Caco-2 (cell line): ENCODE measurements at places on chromosomes 5 and 9. TPM values are rescaled to one million over a fixed set of nuclear protein-coding genes. Genes with fewer than 3 reads are reported as not detected.

Gene IL7R
- not detected in 2 replicates for total RNA-seq

Gene ALAD
- 43.6 and 48.8 TPM in 2 replicates for total RNA-seq

Gene OR13F1
- not detected in 2 replicates for total RNA-seq

Gene UNC13B
- 19.7 and 20.8 TPM in 2 replicates for total RNA-seq

DNA sequence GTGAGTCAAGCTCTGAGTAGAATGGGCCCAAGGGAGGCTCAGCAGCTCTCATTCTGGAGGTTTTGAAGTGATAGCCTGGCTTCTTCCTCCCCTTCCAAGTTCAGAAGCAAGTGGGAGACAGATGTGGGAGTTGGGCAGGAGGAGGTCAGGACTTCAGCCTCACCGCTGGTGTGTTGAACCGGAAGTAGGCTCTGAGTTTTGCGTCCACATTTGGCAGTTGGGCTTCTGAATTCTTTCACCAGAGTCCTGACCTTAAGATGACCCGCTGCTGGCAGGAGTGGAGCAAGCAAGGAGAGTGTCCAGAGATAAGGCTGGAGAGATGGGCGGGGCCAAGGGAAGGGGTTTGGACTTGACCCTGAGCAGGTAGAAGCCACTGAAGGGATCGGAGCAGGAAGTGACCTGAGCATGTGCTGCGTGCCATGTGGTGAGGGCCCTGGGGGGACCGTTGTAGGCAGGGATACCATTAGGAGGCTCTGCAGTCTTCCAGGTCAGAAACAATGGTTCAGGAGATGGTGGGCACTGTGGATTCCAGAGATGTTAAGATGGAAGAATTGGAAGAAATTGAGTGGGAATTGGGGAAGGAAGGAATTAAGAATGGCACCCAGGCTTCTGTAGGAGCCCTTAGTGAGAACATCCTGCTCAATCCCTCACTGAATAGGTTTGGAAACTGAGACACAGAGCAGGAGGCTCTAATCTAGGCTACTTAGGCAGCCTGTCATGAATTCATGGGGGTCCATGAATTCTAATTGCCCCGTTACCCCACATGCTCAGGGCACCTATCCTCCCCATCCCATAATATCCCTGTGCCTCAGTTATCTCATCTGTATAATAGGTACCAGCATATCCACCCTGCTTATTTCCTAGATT is 25.9 kb downstream of the GALNT12 start:
- H3K27ac ChIP-seq: no peak overlapping the region
- H3K4me1 ChIP-seq: no peaks in the 10 kb centered on the region
- DNase-seq: no peak
- H3K4me3 ChIP-seq: no peak overlapping the region
- H3K36me3 ChIP-seq: no peaks in the 10 kb centered on the region
- no peaks in the 10 kb centered on the region for H3K27me3 ChIP-seq

DNA sequence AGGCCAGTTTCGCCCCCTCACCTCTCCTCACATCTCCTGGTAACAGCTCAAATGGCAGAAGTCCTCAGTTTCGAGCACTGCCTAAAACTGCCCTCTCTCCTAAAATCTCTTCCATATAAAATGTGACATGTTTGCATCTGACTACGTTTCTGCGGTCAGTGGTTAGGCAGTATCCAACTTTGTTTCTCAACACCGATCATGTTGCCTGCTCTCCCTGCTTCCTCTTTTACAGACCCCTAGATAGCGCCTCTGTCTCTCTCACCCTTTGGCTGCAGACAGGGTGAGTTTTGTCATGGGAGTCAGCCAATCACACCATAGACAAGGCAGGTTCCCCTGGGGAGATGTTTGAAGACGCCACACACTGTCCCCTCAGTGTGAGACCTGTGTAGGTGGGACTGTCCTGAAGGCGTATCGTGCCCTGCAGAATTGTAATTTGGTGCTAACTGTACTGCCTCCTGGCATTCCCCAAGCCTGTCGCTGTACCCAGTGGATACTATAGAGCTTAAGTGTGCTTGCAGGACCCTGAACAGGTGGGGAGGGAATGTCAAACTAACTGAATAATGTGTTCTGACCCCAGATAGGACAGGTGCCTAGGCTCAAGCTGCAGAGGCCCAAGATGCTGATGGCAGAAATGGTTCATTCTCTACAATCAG is 1.1 kb downstream of the HEXB start:
- H3K4me1 ChIP-seq: peaks cover 13% of the 10 kb centered on the region
- DNase-seq: no peak
- H3K27ac ChIP-seq: peak overlapping the region; percentile 8
- peak overlapping the region; percentile 96 for H3K4me3 ChIP-seq
- H3K27me3 ChIP-seq: no peaks in the 10 kb centered on the region
- no peaks in the 10 kb centered on the region; the same call in 1 of the 2 replicates for H3K36me3 ChIP-seq

DNA sequence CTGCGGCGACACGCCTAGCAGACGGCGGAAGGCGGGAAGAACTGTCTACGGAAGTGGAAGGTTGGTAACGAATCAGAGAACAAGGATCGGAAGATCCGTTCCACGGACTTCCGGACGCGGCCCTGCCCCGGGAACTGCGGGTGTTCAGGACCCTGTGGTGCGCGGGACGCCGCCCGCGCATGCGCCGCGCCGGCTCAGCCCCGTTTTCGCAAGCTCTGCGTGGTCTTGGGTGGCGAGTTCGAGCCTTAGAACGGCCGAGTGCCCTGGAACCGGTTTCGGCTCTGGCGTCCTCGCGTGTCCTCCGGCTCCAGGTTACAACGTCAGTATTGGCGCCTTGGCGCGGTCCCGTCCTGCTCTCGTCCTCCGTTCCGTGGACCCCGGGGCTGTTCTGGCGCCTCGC is 515 bp upstream of the RNU6ATAC start:
- no peaks in the 10 kb centered on the region for H3K27me3 ChIP-seq
- no peak overlapping the region for H3K4me3 ChIP-seq
- H3K4me1 ChIP-seq: no peaks in the 10 kb centered on the region
- H3K36me3 ChIP-seq: no peaks in the 10 kb centered on the region; the same call in 1 of the 2 replicates
- no peak overlapping the region for H3K27ac ChIP-seq

DNA sequence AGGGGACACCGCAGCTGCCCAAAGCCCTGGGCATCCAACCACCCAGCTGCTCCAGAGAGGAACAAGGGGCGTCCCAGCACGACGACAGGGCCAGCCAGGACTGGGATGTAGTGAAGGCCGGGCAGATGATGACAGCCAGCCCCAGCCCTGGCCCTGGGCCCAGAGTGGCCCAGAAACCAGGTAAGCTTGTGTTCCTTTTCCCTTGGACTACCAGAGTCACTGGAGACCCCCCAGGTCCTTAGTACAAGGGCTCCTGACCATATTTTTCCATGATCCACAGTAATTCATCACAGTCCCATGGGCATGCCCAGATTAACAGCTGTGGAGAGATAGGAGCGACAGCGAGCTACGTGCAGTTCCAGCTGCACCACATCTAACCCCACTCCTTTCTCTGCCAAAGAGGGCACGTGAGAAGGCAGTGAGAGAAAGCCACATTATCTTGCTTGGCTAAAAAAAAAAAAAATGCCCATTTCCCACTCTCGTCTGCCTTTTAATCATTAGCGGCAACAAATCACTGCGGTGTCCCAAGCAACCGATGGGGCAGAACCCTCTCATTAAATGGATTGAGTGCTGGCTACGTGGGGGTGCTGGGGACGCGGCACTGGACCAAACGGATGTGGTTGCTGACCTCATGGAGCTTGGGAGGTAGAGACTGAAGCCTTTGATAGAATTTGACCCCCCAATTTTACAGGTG is 21.7 kb upstream of the SYNPO start:
- H3K4me3 ChIP-seq: no peak overlapping the region
- no peak overlapping the region for H3K27ac ChIP-seq
- H3K4me1 ChIP-seq: peaks cover 8% of the 10 kb centered on the region
- H3K36me3 ChIP-seq: no peaks in the 10 kb centered on the region

DNA sequence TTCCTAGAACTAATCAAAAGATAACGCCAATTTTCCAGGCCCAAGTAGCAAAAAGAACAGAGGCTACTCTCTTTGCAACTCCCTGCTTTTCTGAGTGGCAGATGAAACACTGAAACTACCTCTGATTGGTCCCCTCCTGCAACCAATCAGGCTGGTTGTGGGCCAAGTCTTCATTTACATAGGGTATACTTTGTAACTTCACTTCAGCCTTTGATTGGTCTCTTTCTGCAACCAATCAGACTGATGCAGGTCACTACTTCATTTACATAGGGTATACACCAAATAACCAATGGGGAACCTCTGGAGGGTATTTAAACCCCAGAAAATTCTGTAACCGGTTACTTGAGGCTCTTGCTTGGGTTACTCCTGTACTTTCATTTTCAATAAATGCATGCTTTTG is 289.6 kb downstream of the MED10 start:
- H3K4me3 ChIP-seq: no peak overlapping the region
- H3K4me1 ChIP-seq: no peaks in the 10 kb centered on the region
- H3K27ac ChIP-seq: no peak overlapping the region
- no peaks in the 10 kb centered on the region for H3K36me3 ChIP-seq

GRCh38 chr5:134503088-134503936 is 22.2 kb upstream of the JADE2 start:
- no peaks in the 10 kb centered on the region for H3K36me3 ChIP-seq
- no peaks in the 10 kb centered on the region for H3K27me3 ChIP-seq
- peaks cover 40% of the 10 kb centered on the region for H3K4me1 ChIP-seq
- DNase-seq: no peak
- H3K27ac ChIP-seq: peak overlapping the region; percentile 6
- H3K4me3 ChIP-seq: no peak overlapping the region

DNA sequence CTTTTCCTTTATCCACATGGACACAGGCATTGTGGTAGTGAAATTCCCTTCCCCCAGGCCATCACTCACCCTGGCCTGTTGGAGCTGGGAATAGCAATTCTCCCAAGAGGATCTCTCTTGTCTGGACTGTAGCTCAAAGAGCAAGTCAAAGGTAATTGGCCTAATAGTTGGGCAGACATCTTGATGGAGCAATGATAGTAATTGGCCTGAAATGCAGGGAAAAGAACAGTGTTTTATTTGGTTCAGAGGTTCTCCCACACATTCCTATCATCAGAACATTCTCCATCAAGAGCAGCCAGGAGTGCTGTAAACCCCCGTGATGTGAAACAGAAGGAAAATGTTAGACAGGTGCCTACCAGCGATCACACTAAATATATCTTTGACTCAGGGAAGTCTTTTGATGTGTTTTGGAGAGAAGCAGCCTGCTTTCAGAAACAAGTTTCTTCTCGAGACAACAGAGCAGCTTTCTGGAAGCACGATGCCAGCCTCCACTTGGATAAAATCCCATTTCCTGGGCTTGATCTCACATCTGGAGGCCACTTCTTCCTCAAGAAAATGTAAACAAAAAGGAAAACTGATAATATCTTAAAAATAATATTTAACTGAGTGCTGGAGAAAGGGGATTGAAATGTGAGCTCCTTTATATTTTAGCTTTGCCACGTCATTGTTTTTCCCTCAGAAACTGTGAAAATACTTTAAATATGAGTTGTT is 198.1 kb upstream of the WWC1 start:
- peaks cover 5% of the 10 kb centered on the region; the same call in 1 of the 2 replicates for H3K4me1 ChIP-seq
- no peak overlapping the region for H3K4me3 ChIP-seq
- no peaks in the 10 kb centered on the region; the same call in 1 of the 2 replicates for H3K27me3 ChIP-seq

- peaks cover 9% of the 10 kb centered on the region for H3K36me3 ChIP-seq
- peak overlapping the region; percentile 99 for H3K4me3 ChIP-seq
- DNase-seq: no peak
- no peaks in the 10 kb centered on the region for H3K27me3 ChIP-seq
- H3K4me1 ChIP-seq: no peaks in the 10 kb centered on the region
Measured at GRCh38 chr5:1800472-1801221, 560 bp upstream of the NDUFS6 start.
